Hematopoietic multipotent progenitor cell treated with erythropoietin and hydrocortisone succinate and interleukin-3 and kit ligand, for 4 days (in vitro differentiated cells): ENCODE measurements at places on chromosomes 6 and 20.
A peak's percentile ranks its signal among the peaks of the same experiment; 100 is the strongest.

GRCh38 chr6:116969211-116969863 lies 92.3 kb downstream of the RFX6 start:
- DNase-seq: peak; percentile 75

DNA sequence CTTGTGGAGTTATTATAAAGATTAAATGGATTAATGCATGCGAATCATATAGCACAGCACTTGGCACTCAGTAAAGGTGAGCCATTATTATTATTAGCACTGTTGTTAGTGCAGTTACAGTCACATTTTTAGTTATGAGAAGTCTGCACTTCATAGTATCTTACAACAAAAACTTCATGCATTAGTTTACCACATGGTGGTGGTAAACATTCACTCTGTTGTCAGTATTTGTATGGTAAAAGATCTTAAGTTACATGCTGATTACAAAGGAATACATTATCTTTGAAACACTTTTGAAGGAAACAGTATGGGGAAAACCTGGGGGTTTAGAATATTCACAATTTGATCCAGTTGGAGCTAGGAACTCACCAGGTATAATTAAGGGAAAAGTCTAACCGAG lies 20.8 kb downstream of the TMEM14A start:
- DNase-seq: no peak

DNA sequence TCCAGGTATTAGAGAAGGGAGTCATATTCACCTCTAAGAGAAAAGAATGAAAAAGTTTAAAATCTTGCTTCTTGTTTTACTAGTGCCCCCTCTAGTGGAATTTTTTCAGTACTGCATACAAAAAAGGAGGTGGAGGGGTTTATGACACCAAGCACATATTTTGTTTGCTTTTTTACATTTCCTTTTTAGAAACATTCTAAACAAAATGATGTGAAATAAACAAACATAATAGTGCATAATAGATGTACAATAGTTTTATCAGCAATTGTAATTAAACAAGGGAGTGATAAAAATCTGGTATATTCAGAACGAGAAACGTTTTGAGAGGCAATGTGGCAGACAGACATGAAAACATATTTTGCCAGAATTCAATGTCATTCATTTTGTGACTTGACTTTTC lies 111.0 kb upstream of the TFAP2D start:
- peak; percentile 63 for DNase-seq

DNA sequence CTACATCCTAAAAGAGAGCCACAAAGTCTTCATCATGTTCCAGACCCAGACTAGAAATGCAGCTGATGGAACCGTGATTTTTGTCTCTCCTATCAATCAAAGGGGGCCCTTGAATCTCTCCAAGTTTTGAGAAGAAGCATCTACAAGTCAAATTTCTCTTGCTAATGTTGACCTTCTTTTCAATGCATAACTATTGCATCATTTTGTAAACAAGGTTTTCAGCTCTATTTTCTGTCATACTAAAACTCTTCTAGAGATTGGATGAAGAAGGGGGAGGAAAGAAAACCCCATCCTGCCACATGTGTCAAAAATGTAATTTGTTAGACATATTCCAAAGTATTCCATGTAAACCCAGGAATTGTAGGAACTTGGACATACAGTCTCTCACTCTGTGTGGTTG lies 169.2 kb downstream of the LMBRD1 start:
- DNase-seq: no peak

DNA sequence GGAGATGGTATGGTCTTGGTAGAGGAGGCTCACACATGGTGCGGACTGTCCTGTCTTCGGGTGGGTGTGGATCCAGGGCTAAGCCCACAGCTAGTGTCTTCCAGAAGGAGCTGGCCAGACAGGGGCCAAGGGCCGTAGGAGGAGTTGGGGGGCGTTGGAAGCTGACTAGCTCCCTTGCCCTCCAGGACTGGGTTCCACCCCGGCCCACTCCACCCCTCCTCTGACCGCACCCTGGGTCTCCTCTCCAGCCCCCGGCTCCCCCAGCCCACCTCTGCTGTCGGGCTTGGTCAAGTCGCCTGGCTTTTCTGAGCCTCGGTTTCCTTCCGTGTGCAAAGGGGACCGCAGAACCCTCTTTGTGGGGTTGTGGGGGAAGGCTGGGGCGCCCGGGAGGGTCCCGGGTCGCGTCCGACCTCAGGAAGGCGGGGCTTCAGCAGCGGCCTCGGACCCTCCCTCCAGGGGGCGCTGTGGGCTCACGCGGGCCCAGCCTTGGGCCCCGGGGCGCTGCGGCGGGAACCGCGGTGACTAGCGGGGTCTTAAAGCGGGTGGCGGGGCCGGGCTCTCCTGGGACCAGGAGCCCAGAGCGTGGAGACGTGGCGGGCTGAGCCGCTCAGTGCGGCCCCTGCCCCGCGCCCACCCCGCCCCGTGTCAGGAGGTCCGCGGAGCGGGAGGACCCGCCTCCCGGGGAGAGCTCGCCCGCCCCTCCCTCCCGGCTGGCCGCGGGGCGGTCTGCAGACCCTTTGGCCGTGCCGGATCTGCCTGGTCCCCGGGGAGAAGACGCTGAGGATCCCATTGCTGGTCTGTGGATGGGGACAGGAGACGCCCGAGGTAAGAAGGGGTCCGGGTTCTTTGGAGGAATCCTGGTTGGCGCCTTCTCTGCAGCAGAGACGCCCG lies 5.4 kb downstream of the NPBWR2 start:
- DNase-seq: peak; percentile 76

GRCh38 chr20:63517376-63518309 lies 2.9 kb upstream of the PPDPF start:
- DNase-seq: no peak

GRCh38 chr6:2235777-2236495 lies 9.5 kb downstream of the GMDS start:
- DNase-seq: no peak

- DNase-seq: no peak
Observed at GRCh38 chr6:11711003-11711983, 67.3 kb downstream of the ADTRP start.

GRCh38 chr6:170448751-170449630 lies 104.1 kb downstream of the PSMB1 start:
- DNase-seq: no peak

DNA sequence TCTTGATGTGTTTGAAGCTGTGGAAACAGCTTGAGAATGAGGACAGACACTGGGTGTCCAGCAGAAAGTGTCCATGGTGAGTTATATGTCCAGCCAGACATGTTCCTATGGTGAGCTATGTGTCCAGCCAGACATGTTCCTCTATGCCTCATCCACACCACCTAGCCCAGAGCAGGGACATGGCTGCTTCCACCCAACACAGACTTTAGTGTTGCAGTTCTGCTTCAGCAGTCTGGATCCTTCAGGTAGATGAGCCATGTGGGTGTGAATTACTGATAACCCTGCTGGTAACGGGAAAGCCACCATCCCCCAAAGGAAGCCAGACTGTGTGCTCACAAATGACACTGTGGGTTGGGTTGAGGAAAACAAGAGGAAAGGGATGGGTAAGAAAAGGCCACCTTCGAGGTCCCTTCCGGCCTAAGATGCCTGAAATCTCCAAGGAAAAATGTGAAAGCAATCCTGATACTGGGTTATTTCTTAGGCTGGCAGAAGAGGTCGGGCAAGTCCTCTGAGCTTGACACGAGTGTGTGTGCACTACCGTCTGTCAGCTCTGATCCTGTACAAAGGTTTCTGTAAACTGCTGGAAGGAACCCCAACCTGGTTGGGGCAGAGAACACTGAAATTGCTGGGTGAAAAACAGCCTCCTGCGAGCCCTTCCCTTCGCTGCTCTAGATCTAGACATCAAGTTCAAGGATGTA lies 77.8 kb downstream of the NINL start:
- DNase-seq: no peak

GRCh38 chr20:48858075-48858790 lies 30.4 kb upstream of the PREX1 start:
- no peak for DNase-seq

- no peak for DNase-seq
Observed at GRCh38 chr6:68233623-68234022, 401.5 kb upstream of the ADGRB3 start.

DNA sequence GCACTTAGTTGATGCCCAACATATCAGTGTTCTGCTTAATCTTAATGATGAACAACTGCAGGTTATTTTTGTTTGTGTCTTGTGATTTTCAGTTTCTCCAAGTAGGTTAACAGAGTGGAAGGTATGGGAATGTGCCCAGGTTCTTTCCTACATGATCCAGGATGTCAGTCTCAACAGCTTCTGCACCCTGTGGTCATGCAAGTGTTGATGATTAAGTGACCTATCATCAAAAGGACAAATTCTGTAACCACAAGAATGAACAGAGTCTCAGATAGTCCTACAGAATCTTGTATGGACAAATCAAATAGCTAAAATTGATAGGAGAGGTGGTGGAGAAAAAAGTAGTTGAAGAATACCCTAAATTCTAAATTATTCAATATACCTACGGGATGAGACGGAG lies 26.1 kb downstream of the MAN1A1 start:
- DNase-seq: no peak

DNA sequence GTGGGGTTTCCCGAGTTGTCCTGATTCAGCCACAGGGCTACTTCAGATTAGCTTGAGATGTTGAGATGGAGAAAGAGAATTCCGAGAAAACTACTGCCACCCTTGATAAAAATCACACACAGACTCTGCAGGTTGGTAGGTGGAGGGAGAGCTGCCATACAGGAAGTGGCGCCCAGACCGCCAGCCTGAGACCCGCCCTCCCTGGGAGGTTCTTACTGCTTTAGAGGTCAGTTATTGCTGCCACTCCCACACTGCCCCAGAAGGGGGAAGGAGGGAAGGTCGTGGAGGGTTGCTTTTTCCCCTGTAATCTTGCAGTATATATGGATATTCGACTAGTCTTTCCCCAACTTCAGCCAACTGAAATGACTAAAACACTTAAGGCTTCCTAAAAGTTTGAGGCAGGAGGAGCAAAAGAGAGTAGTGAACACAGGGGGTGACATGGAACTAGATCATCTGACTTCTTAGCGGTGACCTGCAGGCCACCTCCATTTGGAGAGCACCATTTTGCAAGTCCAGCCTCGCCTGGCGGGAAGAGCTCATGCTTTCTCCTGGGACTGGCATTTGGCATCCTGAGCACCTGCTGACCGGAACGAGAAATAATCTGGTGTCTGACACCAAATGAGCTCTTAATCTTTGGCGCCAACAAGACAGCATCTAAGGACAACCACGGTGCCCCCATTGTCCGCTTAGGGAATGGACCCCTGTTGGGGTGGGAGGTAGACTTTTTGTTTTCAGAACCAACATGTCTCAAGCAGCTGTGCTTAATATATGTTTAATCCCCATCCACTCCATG lies 35.7 kb upstream of the SLC22A1 start:
- peak; percentile 15 for DNase-seq

DNA sequence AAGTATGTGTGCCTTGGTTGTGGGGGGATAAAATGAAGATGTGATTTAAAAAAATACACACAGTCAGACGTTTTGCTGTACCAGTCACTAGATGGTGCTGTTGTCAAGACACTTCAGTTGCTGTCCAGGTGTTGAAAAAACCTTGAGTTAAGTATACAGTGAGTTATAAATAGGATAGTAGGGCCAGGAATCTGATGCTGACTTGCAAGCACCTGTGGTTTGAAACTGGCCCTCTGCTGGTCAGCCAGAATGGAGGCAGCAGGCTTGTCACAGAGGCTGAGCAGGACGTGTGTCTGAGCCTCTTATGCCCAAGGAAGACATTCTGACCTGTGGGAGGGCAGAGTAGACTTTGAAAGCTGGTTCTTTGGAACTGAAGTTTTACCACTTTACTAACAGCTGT lies 27.8 kb downstream of the RNF8 start:
- DNase-seq: peak; percentile 69

- no peak for DNase-seq
Observed at GRCh38 chr6:14055541-14055940, 62.0 kb upstream of the CD83 start.

DNA sequence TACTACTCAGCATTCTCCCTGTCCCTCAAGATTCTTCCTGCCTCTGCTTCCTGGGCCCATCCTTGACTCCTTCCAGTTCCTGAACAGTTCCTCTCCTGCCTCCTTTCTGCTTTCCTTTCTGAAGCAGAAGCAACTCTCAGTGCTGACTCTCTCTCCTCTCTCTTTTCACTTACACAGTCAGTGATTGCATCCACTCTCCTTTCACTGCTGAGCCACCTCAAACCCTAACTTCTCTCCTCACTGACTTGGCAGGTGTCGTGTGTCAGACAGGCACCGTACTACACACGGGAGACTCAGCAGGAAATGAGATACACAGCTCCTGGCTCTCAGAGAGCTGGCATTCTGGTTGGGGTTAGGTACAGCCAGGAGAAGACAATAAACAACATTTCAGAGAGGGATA lies 5.6 kb downstream of the ABHD16A start:
- no peak for DNase-seq

DNA sequence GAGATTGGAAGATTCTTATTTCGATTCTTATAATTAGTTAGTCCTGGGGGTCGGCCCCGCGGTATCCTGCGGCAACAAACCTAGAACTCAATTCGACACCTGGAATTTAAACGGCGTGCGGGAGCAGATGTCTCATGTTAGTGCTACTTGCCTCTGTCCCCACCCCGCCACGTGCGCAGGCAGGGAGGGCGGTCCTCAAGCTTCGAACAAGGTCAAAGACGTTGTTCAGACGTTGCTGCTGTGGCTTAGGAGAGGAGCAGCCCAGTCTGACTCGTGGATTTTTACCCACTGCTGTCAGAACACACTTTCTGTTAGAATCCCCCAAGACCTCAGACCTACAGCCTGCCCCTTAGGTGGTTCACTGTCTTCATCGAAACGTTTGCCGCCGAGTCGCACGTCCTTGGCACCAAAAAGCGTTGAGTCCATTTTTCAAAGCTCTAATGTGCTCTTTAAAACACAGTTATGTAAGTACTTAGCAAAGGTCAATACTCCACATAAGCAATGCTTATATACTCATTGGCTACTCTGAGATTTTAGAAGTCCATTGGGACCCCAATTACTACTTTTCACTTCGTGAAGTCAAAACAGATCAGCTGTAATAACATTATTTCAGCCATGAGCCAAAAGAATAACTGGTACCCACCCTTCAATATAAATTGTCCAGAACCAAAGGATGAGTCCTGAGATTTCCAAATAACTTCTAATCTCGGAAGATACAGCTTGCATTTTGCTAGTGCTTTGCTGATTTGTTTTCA lies 2.7 kb upstream of the C6orf62 start:
- no peak for DNase-seq

DNA sequence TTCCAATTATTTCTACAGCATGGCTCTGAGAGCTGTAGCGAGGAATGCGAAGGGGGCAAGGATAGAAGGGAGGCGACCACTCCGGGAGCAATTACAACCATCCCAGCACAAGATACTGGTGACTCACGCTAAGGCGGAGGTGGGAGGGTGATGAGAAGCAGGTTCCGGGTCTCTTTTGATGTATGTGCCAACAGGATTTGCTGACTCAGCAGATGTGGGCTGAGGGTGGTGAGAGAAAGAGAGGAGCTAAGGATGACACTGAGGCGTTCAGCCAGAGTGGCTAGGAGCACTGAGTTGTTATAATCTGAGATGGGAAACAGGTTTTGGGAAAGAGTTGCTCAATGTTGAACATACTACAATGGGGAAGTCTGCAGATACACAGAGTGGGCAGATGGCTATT lies 9.3 kb upstream of the TXNDC5 start:
- no peak for DNase-seq

DNA sequence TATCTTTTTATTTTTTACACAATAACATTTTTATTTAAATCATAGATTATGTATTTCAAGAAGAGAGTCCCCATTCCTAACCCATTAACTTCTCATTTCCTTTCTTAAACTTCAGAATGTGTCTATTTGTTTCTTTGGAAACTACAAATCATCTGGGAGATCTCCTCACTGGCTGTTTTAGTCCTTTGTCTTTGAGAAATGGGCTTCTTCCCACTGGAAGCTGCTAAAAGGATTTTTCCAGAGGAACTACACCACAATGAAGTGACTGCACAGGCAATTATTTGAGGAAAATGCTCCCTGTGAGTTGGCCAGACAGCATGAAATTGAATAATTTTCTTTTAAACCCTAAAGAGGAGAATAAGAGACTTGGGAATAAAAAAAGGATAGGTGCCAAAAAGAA lies 119.1 kb downstream of the TENT5A start:
- no peak for DNase-seq
